ENCODE measurements at places on chromosomes 12 and 14.
A peak's percentile ranks its signal among the peaks of the same experiment; 100 is the strongest.

GRCh38 chr12:15495746-15496145 lies 173.4 kb downstream of the PTPRO start:
- DNase-seq = no peak

DNA sequence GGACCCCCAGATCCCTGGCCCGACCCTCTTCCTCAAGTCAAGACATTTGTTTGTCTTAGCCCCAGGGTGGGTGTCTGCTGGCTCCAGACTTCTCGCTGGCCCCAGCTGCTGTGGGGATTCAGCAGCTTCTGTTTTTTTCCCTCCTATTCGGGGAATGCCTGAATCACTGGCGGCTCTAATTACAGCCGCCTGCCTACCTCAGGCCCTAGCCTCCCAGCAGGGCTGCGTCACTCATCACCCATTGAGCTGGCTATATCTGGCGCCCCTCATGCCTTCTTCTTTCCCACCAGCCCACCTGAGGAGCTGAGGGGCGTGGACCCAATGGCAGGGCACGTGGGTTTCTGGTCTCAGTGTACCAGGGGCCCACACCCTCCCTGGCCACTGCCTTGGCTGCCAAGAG lies 10.1 kb downstream of the KRT80 start:
- DNase-seq = no peak

DNA sequence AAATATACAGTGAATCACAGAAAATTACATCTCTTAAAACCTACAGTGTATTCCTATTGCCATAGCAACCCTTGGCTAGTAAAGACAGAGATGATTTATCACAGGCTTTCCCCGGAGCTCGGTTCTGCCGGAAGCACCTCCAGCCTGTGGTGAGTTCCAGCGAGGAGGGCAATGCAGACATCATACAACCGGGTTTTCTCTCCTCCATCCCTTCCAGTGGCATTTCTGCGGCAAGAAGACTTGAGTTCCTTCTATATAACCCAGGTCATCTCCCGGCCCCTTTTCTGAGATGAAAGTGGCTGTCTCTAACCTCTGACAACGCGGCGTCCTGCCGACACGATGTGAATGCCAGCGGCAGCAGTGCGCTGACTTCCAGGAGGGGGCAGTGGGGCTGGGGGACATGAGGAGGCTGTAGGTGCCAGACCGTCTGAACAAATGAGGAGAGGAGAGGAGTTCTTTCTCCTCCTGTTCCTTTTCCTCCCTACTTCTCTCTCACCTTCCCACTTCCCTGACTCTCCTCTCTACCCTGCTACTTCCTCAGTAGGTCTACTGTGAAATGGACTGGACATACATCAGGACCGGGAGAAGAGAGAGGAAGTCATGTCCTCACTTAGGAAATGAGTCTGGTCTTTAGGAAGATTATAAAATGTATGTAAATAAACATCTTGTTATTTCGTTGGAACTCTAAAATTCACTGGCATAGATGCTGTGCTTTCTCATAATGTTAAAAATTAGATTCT lies 68.6 kb upstream of the MAX start:
- DNase-seq = no peak

DNA sequence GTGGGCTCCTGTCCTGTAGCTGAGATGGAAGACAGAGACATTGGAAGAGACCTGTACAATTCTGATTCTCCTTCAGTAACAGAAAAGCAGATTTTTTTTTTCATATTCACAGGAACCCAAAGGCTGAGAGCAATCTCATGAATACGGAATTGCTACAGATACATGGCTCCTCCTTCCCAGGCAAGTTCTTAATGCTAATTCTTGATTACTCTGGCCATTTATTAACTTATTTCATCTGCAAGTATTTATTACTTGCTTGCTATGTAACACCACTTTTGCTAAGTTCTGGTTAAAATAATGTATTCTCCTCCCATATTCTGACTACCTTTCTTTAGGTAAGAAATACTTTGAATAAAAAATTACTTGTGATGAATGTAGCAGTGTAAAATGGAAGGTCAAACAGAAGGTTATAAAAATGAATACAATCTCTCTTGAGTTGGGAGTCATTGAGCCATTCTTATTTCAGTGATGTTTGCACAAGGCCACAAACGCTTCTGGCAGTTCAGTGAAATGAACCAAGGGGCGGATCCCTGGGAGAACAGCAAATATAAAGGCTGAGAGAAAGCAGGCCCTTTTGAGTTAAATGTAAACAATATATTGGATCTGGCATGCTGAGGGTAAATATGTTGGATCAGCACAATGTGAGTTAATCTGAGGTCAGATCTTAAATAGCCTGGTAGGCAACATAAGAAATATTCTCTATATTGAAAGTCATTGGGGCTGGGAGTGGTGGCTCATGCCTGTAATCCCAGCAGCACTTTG lies 37.6 kb downstream of the MUCL1 start:
- no peak for DNase-seq

DNA sequence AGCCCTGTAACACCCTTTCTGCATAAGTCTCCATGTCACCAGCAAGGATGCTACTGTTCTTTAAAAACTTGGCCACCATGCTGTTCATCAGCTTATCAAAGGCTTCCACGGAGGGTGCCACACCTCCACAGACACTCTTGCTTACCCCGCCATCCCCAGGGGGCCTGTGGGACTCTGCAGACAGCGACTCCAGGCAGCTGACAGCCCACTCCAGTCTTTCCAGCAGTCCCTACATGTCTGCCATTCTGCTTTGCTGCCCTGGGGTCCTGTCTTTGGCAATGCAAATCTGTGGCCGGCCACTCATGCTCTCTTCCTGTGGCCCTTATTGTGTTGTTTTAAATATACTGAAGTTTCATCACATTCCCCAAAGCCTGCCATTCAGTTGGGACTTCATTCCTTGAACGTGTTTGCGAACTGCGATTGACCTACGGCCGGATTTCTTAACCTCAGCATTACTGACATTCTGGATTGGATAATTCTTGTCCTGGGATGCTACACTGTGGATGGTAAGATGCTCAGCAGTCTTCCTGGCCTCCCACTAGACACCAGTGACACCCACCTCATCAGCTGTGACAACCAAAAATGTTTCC lies 125.6 kb downstream of the FOXN3 start:
- no peak for DNase-seq

DNA sequence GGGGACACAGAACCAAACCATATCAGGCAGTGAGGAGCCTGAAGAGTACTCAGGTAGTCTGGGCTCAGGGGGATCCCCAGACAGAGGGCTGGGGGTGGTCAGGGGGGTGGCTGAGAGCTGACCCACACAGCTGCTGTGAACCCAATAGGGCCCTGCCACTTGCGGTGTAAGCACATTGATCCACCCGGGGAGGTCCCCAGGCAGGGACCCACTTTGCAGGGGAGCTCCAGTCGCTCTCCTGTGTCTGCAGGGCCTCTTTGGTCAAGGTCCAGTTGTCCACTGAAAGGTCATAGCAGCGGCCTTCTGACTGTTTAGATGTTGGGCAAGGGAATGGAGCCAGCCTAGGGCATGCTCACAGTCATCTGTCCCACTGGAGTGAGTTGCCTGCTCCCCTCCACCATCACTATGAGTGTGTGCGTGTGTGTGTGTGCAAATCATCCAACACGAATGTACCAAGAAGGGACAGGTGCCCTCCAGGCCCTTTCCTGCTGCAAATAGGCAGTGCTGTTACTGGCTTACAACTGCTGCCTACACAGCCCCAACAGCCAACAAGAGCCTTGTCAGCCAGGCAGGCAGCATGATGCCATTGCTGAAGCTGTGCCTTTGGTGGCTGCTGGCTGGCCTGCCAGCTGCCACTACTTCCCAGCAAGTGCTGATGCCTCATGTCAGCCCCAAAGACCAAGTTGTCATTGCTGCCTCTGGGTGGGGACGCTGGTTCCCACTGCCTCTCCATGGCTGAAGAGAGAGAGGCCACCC lies 71.3 kb downstream of the TSPAN11 start:
- DNase-seq = no peak

DNA sequence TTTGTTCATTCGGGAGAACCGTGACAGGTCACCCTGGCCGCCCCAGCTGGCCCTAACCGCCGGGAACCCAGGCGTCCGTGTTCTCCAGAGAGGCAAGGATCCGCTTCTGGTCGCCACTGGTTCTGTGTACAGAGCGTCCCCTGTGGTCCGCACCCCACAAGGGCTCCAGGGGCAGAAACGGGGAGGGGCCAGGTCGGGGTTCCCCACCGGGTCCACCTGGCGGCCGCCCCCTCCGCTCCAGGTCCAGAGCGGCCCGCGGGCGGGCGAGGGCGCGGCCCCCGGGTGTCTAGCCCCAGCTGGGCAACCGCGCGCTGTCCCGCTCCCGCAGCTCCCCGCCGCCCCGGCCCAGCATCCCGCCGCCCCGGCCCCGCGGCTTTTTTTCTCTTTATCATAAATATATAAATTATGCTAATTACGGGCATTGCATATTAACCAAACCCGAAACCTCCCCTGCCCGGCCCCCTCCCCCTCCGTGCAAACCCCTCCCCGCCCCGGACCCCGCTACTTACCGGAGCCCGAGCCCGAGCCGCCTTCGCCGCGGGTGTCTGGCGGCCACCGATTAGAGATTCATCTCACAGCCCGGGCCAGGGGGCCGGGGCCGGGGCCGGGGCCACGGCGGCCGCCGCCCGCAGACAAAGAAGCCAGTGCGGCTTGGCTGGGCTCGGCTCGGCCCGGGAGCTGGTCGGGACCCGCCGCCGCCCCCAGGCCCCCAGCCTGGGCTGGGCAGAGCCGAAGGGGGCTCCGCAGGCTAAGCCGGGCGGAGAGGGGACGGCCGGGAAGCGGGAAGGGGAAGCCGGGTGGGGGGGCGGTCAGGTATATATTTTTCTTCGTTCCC lies 512 bp downstream of the POU6F1 start:
- no peak for DNase-seq

DNA sequence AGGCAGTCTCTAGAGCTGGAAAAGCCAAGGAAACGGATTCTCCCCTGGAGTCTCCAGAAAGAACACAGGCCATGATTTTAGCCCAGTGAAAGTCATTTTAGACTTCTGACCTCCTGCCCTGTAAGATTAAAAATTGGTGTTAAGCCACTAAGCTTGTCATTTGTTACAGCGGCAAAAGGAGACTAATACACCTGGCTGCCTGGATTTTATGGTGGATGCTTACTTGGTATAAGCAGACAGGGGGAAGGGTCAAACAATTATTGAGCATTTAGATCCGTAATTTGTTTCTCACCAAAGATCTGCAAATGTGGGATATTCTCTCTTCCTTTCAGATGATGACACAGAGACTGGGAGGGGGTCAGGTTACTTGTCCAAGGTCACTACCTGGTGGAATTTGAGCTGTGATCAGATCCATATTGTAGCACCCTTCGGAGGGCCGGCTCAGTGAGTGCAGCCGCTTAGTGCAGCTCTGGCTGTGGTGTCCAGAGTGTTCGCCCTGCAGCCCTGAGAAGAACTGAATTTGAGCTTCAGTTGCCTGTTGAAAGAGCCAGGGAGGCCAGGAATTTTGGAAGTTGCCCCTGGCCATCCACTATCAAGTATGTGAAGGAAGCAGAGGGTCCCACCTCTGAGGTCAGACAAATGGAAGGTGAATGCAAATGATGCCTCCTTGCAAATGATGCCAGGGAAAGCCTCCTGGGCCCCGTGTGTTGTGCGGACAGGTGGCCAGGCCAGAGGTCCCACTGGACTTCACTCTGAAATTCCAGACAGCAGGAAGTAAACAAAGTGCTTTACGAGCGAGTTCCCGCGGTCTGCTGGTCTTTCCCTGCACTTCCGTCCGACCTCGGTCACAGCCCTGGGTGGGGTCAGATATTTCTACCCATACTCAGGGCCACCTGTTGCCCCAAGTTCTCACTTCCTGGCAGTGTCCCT lies 15.1 kb downstream of the GLRX5 start:
- no peak for DNase-seq

GRCh38 chr14:69591317-69591716 lies 16.6 kb upstream of the CCDC177 start:
- DNase-seq = no peak

DNA sequence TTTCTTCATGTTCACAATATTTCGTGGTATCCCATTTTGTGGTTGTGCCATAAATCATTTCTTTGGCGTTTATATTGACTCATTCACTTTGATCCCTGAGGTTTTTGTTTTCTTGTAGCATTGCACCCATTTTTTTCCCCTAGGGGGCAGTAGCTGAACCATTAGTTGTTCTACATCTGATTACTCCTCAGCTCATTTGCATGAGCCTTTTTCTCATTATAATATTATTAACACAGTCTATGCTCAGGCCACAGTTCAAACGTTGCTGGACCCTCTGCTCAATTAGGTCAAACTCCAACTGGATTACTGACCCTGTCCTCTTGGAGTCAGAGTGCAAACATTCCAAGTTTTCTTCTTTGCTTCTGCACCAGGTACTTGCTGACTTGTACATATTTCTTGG lies 475.4 kb upstream of the SEL1L start:
- no peak for DNase-seq

GRCh38 chr14:40347675-40348074 lies 915.4 kb upstream of the FBXO33 start:
- no peak for DNase-seq

DNA sequence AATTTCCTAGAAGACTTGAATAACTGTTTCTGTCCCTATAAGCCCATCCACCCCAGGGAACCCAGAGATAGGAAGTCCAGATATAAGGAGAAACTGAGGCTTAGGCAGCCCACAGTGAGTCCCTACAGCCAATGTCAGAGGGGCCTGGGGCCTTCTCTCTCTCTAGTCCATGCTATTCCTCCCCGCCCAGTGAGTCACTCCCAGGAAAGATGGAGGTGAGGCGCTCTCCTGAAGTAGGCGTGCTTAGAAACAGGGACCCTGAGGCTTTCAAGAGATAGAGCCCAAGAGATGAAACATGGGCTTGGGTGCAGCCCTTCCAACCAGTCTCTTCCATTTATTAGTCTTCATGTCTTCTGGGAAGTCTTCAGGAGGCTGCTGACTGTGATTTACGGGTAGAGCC lies 2.3 kb upstream of the SMUG1 start:
- no peak for DNase-seq

GRCh38 chr12:100141998-100142850 lies 450 bp downstream of the BLTP3B start:
- DNase-seq = peak; percentile 71

GRCh38 chr12:121009741-121010140 lies 6.5 kb downstream of the C12orf43 start:
- DNase-seq = no peak

GRCh38 chr14:96725232-96725631 lies 72.0 kb upstream of the VRK1 start:
- DNase-seq = no peak

DNA sequence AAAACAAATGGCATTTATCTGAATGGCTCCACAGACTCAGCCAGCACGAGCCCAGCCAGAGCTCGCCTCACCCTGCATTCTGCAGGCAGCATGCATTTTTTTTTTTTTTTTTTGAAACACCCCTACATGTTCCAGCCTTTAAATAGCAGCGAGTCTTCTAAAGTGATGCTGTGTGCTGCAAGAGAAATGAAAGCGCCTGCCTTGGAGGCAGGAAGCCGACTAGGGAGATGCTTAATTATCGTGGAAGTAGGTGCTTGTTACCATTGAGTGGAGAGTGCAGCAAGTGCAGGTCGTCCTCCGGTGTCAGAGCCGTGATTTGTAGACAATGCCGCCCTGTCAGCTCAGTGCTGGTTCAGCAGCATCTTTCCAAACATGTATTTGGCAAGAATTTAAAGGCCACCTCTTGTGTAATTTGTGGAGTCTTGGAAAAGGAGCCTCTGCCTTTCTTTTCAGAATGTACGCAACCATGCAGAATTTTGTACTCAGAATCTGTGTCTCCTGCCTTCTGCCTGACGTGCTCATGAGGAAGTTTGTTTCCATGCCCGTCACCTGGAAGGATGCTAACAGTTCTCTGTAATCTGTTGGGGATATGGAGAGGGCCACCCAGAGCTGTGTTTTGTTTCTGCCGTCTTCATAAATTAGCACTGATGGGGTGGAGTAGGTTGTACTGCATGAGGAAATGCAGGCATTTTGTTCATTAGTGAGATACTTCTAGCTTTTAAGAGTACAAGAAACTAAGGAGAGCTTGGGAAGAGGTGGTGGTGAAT lies 345.9 kb upstream of the RGS6 start:
- no peak for DNase-seq

GRCh38 chr12:79199166-79199565 lies 334.6 kb downstream of the SYT1 start:
- DNase-seq = no peak
